ENCODE measurements at places on chromosomes 6 and 20. TPM values are rescaled to one million over a fixed set of nuclear protein-coding genes. Genes with fewer than 3 reads are reported as not detected.

GRCh38 chr6:29705389-29706231, 17.6 kb upstream of the HLA-F start:
- no peak for DNase-seq
- H3K4me3 ChIP-seq = no peak overlapping the region
- H3K36me3 ChIP-seq = no peaks in the 10 kb centered on the region
- no peak overlapping the region for H3K27ac ChIP-seq
- H3K27me3 ChIP-seq = no peaks in the 10 kb centered on the region

DNA sequence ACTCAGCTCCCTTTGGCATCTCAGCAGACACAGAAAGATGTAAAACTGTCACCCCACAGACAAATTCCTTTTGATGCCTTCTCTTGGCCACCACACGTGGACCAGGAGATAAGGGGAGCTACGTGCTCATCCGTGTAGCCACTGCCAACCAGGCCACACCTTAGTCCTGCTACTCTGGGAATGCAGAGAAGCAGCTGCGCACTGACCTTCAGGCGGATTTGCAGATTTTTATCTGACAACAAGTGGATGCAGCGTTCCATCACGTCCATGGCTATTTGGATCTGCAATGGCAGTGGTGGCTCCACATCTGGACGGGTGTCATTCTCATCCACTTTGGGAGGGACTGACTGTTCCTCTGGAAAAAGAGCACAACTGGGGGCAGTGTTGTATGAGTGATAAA, 30.8 kb downstream of the TTI1 start:
- H3K27me3 ChIP-seq = no peaks in the 10 kb centered on the region
- H3K36me3 ChIP-seq = no peaks in the 10 kb centered on the region
- no peak overlapping the region for H3K4me3 ChIP-seq
- H3K4me1 ChIP-seq = no peaks in the 10 kb centered on the region
- no peak for DNase-seq

DNA sequence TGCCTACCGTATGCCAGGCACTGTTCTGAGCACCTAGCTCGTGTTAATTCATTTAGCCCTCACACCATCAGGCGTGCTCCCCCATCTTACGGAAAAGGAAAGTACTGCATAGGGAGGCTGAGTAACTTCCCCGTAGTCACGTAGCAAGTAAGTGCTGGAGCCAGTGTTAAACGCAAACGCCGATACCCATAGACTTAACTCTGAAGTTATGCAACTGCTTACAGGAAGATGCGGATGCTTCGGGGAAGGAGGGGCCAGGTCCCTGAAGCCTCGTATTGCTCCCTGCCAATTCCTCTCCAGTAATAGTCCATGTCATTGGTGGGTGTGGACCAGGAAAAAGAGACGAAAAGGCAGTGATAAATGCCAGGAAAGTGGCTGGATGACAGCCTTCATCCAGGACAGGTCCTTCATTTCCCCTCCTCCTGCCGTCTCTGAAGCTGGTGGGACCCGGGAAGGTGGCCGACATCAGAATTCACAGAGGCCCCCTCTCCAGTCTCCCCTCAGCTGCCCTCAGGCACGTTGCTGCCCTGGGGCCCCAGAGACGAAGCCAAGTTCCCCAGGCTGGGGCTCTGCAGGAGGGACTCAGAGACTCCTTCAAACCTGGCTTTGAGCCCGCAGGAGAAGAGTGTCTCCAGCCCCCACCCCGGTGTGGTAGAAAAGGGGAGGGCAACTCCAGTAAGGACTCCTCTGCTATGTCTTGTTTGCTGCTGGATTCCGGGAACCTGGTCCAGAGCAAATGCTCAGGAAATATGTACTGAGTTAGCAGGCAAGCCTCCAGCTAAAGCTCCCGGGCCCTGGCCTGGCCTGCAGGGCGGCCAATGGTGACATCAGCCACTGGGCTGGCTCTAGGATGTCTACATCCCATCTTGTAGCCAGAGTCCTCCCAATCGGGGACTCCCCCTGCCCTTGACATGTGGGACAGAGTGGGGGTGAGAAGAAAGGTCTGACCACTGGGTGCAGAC, 37.8 kb downstream of the RAB44 start:
- no peaks in the 10 kb centered on the region for H3K36me3 ChIP-seq
- DNase-seq = peak; percentile 56
- peaks cover 4% of the 10 kb centered on the region for H3K4me1 ChIP-seq
- no peaks in the 10 kb centered on the region for H3K27me3 ChIP-seq
- H3K27ac ChIP-seq = peak overlapping the region; percentile 61
- peak overlapping the region; percentile 20 for H3K4me3 ChIP-seq

JAG1 gene
- total RNA-seq = 71.0 TPM

SLC29A1 gene
- 25.6 TPM for total RNA-seq

LINC00237 gene
- total RNA-seq = not detected

SAMD3 gene
- total RNA-seq = not detected

DNA sequence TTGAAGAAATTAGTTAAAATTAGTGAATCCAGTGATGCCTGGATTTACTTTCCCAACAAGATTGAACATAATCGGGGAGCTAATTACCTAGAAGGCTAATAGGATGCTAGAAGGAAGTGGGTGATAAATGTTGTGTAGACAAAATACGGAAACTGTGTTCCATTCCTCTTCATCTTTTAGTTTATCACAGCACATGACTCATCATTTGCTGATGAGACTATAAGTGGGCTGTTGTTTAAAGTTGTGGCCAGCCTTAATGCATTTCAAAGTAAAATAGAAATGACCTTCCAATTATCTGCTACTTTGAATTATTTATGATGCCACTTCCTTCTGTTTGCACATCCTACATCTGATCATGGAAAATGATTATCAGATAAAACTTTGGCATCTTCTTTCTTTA, 43.4 kb downstream of the OGFRL1 start:
- no peaks in the 10 kb centered on the region for H3K4me1 ChIP-seq
- no peak overlapping the region for H3K4me3 ChIP-seq
- H3K27ac ChIP-seq = no peak overlapping the region
- no peak for DNase-seq

ZBTB46 gene
- 2.8 TPM for total RNA-seq

GRCh38 chr6:3627956-3628835, 123.3 kb downstream of the PXDC1 start:
- no peaks in the 10 kb centered on the region for H3K27me3 ChIP-seq
- DNase-seq = no peak
- no peaks in the 10 kb centered on the region for H3K4me1 ChIP-seq
- H3K4me3 ChIP-seq = no peak overlapping the region

CD93 gene
- total RNA-seq = 8.7 TPM

- no peak overlapping the region for H3K27ac ChIP-seq
- no peaks in the 10 kb centered on the region for H3K36me3 ChIP-seq
- no peak overlapping the region for H3K4me3 ChIP-seq
- H3K27me3 ChIP-seq = no peaks in the 10 kb centered on the region
- H3K4me1 ChIP-seq = no peaks in the 10 kb centered on the region
- no peak for DNase-seq
Measured at GRCh38 chr20:52724541-52724940, 247.6 kb upstream of the TSHZ2 start.

- H3K27me3 ChIP-seq = no peaks in the 10 kb centered on the region
- DNase-seq = peak; percentile 86
- H3K4me1 ChIP-seq = peaks cover 9% of the 10 kb centered on the region
- H3K4me3 ChIP-seq = peak overlapping the region; percentile 96
Measured at GRCh38 chr6:7909323-7910276, 988 bp downstream of the TXNDC5 start.

DNA sequence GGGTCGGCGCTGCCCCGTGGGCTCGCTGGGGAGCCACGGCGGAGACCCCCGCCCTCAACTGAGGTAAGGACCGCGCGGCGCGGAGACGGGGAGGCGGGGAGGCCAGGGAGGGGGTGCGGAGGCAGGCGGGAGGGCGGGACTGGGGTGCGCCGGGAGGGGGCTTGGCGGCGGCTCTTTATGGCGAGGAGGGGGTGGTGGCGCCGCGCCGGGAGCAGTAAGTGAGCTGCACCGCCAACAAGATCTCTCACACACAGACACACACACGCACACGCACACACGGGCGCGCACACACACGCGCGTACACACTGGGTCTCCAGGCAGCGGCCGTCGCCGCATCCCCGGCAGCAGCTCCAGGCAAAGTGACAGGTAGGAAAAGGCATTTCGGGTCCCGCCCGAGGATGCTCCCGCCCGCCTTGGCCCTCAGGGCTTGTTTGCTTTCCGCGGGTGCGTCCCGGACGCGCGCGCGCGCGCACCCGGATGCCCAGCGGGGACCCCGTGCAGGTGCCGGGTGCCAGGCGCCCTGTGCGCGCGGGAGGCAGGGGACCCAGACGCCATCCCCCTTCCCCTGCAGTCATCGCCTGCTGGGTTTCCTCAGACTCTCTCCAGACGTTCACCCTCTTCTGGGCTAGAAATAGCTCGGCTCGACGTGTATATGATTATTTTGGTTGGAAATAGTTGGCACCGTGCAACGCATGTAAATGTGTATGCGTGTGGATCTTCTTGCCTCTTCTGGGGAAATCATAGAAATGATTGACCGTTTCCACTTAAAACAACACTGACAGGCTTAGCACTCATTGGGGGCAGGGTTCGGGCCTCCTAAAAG, at the start of gene PLCB4:
Gene PLCB4, plus strand, starts transcription at position 247 of the 823 bp plus-strand sequence. CDS start 238,728 bp downstream, outside the sequence.
- H3K4me1 ChIP-seq = no peaks in the 10 kb centered on the region
- DNase-seq = no peak
- H3K4me3 ChIP-seq = peak within 1 kb of the TSS; percentile 47
- peak within 1 kb of the TSS; percentile 80 for H3K27ac ChIP-seq
- no peaks in the 10 kb centered on the region for H3K27me3 ChIP-seq

DNA sequence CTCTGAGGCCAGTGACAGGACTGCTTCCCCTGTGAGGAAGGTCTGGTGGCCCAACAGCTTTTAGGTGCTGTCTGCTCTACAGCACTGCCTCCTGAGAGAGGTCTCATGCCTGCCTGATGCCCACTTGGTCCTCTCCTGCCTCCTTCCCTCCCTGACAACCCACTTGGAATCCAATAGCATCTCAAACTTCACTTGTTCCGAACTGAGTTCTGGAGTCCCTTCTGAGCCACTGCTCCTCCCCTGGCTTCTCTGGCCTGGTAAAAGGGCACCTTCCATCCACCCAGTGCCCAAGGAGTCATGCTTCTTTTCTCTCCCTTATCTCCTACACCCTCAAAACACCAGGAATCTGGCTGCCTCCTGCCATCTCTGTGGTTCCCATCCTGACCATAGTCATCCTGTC, 1.9 kb downstream of the MAVS start:
- no peaks in the 10 kb centered on the region for H3K27me3 ChIP-seq
- H3K27ac ChIP-seq = no peak overlapping the region
- no peak for DNase-seq
- no peaks in the 10 kb centered on the region for H3K36me3 ChIP-seq

GRCh38 chr20:61382194-61382593, 130.1 kb downstream of the CDH4 start:
- no peak overlapping the region for H3K4me3 ChIP-seq
- DNase-seq = no peak
- no peaks in the 10 kb centered on the region for H3K36me3 ChIP-seq
- H3K4me1 ChIP-seq = no peaks in the 10 kb centered on the region
- H3K27ac ChIP-seq = no peak overlapping the region
- no peaks in the 10 kb centered on the region for H3K27me3 ChIP-seq

DNA sequence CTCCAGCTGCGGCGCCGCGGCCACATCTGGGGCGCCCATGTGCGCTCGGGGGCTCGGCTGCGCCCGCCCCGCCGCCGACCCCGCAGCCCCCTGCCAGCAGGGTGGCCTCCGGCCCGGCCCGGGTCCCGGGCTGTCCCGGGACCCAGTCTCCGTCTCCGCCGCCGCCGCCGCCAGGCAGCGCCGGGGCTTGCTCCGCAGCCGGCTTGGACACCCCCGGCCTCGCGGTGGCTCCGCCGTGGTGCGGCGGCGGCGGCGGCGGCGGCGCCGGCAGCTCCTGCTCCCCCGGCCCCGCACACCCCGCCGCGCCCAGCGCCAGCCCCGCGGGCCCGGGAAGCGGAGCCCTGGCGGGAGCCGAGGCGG, 219 bp downstream of the ISM1 start:
- H3K36me3 ChIP-seq = no peaks in the 10 kb centered on the region
- H3K27me3 ChIP-seq = no peaks in the 10 kb centered on the region
- peak overlapping the region; percentile 74 for H3K4me3 ChIP-seq

CNR1 gene
- total RNA-seq = 3.1 TPM

DNA sequence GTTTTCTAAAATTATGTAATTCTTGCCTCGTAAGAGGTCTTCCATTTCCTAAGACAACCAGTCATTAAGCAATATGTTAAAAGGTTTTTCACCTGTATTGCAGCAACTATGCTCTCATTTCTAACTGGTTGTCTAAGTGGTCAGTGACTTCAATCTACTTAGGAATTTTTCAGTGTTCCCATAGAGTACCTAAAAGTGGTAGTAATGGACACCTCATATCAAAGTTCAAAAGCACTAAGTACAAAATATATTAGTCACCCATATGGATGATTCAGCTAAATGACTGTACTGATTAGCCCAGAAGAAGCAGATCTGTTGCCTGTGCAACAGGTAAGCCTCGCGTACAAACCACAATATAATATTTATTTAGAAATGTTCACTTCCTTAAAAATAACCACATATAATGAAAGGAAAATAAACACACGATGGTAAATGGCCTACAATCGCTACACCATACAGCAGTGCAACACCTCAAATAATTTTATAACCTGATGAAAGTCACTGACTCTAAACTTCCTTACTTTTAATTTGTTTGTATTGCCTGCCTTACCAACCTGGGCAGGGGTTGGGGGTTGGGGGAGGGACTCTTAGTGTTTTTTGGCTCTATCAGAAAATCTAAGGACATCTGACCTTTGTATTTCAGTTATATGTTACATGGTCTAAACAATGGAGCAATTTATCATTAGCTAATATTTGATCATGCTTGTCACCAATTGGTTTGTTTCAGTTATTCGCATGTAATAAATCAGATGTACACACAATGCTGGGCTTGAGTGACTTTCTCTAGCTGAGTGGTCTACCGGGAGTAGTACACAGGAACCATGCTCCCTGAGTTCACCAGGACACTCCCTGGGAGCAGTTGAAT, 105.9 kb downstream of the HIVEP2 start:
- H3K27ac ChIP-seq = peak overlapping the region; percentile 47
- H3K27me3 ChIP-seq = no peaks in the 10 kb centered on the region
- peaks cover 2% of the 10 kb centered on the region for H3K4me1 ChIP-seq
- no peak for DNase-seq

ECT2L gene
- total RNA-seq = not detected

SUMO4 gene
- total RNA-seq = 7.0 TPM

CCN6 gene
- not detected for total RNA-seq

DNA sequence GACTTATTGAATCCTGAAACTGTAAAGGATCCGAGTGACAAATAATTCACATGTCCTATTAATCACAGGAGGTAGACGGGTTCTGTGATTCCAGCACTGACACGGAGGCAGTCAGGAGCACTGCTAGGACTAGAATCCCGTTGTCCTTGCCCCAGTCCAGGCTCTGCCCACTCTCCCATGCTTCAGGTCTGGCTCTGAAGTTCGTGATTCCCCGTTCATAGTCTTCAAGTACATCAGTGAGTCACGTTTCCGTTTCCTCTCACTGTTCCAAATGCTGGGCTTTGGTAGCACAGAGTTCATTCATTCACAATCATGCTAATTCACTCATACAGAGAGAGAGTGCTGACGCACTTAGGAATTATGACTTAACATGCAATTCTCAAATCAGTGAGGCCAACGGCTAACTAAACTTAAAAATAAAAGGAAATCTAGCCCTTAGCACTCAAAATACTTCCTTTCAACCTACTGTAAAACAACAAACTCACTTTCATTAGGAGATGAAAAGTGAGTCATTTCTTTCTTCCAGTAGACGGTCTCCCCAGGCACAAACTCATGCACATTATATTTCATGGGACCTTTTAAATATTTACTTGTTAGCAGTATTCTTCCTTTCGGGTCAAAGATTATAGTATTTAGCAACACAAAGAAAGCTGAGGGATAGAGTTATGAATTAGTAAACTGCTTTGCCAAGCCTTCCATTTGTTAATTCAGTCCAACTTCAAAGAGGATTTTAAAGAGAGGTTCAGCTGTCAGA, 94.0 kb upstream of the NHSL1 start:
- peak; percentile 78 for DNase-seq
- H3K36me3 ChIP-seq = no peaks in the 10 kb centered on the region
- peak overlapping the region; percentile 12 for H3K4me3 ChIP-seq
- H3K27ac ChIP-seq = peak overlapping the region; percentile 67
- H3K27me3 ChIP-seq = no peaks in the 10 kb centered on the region

Measured in Peyer's patch (tissue), 4 donors.